ENCODE measurements at places on chromosomes 12 and 14.

- DNase-seq = no peak
These were observed 628.6 kb downstream of the NRXN3 start for GRCh38 chr14:78798757-78799156.

GRCh38 chr14:89524990-89525667 lies 108.1 kb upstream of the FOXN3 start:
- DNase-seq = no peak

DNA sequence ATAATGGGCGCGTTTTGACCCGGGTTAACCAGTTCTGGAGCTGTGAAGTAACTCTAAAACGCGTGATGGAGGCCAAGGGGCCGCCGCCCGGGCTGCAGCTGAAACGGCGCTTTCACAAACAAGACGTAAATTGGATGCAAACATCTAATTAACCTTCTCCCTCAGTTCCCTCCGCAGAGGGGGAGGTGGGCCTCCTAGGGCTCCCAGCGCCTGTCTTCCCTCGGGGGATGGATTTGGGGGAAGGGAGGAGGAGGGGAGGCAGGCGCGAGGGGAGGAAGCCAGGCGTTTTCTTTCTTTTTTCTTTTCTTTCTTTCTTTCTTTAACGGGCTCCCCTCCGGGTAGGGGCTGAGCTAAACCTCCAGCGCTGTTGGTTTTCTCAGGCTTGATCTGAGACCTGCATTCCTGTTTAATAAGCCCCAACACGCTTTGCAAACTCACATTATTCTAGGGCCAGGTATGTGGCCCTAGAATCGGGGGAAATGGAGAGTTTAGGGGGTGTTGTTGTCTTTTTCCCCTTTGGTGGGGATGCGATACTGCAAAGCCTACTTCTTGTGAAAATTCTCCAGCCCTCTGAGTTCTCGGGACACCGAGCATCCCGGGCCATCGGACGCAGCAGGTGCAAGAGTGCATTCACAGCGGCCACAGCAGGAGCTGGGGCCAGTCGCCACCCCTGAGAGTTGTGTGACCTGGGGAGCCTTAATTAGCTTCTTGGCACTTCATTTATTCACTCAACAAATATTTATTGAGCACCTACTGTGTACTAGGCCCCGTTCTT lies 43.6 kb upstream of the LHX5 start:
- DNase-seq = no peak

DNA sequence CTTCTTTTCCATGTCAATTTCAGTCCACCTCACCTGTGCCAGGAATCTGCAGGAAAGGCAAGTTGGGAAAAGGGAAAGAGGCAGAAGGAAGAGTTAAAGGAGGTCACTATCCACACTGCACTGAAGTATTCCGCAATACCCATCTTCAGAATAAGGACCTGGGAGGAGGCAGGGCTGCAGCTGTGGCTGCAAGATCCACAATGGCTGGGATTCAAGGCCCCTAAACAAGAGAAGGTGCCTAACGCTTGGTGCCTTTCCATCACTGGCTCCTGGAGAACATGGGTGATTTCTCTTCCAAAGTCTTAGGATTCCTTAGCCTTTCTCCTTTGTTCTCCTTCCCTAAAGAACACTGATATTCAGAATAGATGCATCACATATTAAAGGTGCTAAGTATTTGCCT lies 204.0 kb downstream of the GRIN2B start:
- no peak for DNase-seq
